ENCODE measurements at places on chromosomes 1 and 21.

DNA sequence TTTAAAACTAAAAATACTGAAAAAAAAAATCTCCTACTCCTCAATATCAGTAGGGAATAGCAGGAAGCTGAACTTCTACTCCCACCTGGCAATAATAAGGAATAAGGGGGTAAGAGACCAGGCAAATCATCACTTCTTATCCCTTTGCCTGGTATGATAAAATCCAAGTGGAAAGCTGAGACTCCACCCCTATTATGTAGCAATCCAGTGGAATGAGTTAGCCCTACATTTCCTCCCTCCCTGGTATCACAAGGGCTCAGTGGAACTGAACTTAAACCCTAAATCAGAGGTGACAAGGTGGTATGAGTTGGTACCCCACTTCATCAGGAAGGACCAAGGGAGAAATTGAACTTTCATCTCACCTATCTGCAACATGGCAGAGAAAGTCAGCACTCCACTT lies 25.7 kb downstream of the TRIM33 start:
- no peak for DNase-seq

- DNase-seq = peak; percentile 95
Measured at GRCh38 chr1:227728059-227728891, 6.8 kb downstream of the JMJD4 start.

DNA sequence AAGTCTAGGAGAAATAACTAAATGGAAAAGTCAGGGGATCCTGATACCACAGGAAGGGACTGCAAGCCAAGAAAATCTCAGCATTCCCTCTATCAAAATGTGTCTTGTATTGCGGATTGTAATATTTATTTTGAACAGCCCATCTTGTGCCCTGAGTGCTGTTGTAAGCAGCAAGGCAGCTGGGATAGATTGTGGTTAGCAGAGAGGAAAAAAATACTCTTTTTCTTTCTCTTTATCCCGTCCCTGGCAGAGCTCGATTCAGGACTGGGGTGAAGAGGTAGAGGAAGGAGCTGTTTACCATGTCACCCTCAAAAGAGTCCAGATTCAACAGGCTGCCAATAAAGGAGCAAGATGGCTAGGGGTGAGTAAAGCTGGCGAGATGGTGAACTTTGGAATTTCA lies 1.2 kb downstream of the RGL1 start:
- DNase-seq = no peak

DNA sequence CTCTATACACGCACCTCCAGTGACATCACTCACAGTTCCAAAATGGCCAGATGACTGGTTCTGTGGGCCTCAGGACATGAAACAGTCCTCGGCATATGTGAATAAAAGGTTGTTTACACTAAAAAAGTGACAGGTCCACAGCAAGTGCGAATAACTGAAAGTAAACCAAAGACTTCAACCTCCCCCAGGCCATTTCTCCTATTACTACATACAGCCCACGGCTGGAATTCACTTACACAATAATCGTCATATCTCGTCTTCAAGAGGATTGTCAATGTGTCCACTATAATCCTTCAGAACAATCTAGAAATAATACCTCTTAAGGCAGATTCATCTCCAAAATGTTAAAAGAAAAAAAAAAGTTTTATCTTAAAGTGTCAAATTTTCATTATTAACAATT lies 1.9 kb upstream of the PRDM15 start:
- no peak for DNase-seq

- DNase-seq = no peak
Measured at GRCh38 chr1:168665975-168666374, 63.0 kb downstream of the DPT start.

GRCh38 chr1:45206808-45207623 lies 611 bp upstream of the ZSWIM5 start:
- DNase-seq = no peak

DNA sequence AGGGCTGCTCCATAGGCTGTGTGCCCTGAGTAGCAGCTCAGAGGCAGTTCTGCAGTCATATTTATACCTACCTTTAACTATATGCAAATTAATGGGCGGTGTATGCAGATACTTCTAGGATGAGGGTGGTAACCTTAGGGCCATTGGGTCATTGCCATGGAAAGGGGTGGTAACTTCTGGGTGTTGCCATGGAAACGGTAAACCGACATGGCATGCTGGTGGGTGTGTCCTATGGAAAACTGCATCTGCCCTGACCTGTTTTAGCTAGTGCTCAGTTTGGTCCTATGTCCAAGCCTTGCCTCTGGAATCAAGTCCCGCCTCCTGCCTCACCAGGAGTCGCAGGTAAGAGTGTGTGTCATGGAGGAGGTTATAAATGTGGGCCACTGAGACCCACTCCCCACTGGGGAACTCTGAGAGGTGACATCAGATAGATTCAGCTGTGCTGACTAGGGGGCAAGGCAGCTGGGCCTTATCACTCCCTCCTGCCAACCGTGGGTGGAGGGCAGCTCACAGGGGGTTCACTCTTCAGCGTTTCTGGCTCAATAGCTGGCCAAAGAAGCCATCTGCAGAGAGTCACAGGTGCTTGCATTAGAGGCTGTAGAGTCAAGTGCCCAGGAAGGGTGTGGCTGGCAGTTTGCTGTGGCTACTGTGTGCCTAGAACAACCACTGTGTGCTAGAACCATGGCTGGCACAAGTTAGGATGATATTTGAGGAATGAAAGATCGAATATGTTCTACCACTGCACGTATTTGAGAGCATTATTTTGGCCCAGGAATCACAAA lies 19.0 kb downstream of the BACE2 start:
- DNase-seq = no peak

DNA sequence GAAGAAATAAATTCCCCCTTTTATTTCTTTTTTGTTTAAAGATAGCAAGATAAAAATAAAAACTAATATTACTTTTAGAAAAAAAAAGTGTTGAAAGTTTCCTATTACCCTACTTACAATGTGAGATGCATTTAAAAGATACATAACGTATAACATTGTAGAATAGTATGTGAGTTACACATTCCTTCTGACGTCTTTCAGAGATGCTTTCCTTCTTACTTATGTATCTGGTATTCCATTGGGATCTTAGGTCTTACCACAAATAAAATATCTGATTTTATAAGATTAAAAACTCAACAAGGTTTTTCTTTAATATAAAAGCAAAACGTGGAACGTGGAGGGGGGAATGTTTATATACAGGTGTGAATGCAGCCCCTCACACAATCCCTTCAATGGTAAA lies 147.2 kb upstream of the ETS2 start:
- no peak for DNase-seq

DNA sequence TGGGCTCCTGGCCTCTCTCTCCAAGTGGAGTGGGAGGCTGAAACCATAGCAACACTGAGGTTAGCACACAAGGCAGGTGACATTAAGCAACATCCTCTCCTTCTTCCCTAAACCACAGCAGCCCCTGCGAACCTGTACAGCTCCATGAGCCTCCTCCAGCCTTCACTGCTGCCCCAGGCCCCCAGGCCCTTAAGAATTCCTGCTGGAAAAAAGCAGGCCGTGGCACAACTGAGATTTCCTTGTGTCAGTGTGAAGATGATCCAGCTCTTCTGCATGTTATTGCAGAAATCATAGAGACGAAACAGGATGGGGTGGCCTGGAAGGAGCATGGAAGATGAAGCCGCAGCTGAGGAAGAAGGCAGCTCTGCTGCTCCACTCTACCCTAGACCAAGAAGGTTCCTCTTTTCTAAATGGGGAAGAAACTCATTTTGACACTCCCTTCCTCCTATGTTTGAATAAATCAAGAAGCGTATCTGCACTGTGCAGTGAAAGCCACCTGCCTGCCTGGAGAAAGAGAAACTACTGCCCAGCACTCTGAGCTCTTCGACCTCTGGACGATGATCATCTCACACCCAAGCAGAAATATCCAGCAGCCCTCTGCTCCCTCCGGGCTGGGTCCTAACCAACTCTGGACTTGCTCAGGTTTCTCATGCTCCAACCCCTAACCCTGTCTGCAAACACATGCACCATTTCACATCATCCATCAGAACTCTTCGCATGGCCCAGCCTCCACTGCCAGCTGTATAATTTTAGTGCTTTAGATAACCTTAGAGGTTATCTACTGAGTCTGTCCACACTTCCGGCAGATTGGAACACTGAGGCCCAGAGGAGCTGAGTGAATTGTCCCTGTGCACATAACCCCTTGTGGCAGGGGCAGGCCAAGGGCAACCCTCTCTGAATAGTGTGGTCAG lies 20.7 kb downstream of the SH3BP5L start:
- DNase-seq = no peak

DNA sequence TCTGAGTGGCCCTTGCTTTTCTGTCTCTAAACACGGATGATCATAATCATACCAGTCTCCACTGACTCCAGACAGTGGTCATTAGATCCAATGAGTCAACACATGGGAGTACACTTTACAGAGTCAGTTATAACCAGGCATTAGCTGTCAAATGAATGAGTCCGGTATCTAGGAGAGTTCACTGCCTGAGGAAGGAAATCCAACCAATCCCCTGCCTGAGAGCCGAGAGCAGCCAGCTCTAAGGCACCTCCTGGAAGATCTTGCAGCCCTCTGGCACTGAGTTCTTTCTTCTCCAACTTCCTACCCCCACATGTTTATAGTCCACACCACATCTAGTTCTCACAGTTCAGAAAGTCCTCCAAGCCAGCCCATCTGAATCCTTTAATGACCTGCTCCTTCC lies 29.4 kb upstream of the RBM15 start:
- DNase-seq = no peak

GRCh38 chr1:154777781-154778180 lies 92.3 kb downstream of the KCNN3 start:
- no peak for DNase-seq

GRCh38 chr21:45855248-45855811 lies 126.2 kb upstream of the COL6A1 start:
- no peak for DNase-seq

DNA sequence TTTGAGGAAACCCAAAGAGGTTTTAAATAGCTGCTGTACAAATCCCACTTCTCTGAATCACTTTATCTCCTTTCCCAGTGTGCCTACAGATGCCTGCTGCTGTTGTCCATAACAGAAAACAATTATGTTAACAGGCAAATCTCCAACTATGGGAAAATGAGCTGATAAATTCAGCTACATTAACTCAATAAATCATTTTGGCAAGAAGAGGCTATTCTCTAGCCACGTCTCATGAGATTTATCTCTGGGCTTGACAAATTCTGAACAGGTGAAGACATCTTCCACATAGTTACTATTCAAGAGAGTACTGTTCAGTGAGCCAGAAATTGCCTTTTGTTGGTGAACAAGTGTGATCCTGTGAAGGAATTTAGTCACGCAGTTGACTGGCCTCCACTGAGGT lies 327.1 kb upstream of the FMN2 start:
- no peak for DNase-seq

DNA sequence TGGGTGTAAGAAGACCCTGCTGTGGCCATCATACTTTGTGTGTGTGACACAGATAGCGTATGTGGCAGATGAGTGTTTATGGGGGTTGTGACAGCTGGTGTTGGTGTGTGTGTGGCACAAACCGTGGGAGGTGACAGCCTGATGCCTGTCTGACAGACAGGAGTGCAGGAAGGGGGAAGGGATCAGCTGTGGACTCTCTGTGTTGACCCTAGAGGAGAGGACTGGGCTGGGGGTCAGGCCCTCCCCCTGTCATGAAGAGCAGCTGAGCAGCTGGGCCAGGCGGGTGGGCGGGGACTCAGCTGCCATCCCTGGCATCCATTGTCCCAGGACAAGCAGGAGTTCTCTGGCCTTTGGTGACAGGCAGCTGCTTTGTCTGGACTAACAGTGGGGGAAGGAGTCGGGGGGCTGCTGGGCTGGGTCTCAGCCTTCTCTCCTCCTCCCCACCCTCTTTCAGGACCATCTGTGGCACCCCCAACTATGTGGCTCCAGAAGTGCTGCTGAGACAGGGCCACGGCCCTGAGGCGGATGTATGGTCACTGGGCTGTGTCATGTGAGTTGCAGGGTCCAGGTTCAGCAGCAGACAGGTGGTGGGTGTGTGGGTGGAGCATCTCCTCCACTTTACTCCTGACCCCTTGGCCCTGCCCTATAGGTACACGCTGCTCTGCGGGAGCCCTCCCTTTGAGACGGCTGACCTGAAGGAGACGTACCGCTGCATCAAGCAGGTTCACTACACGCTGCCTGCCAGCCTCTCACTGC lies 2.3 kb downstream of the PLK3 start:
- peak; percentile 68 for DNase-seq

- DNase-seq = no peak
Measured at GRCh38 chr1:82161700-82162141, 361.0 kb downstream of the ADGRL2 start.
